ENCODE measurements at places on chromosomes 12 and 14. TPM values are rescaled to one million over a fixed set of nuclear protein-coding genes. Genes with fewer than 3 reads are reported as not detected.

Gene CACNA2D4
- total RNA-seq: 6.2 TPM

Gene STX2
- 19.4 TPM for total RNA-seq

Gene SERPINA10
- total RNA-seq: not detected

Gene LUM
- not detected for total RNA-seq

Gene ATF7
- total RNA-seq: 23.3 TPM

Gene RNASE2
- total RNA-seq: not detected

Gene PTCSC3
- total RNA-seq: not detected

Gene IFNG-AS1
- total RNA-seq: 0.57 TPM

Gene NGB
- not detected for total RNA-seq

Gene TAS2R31
- 1.0 TPM for total RNA-seq

Gene NELL2
- total RNA-seq: 48.3 TPM

Gene SDSL
- total RNA-seq: not detected

Gene NAA25
- total RNA-seq: 48.7 TPM

Gene SALL2
- 2.9 TPM for total RNA-seq

Gene TCL1B
- not detected for total RNA-seq

Gene PYGL
- total RNA-seq: 1.0 TPM

Gene FOXG1
- not detected for total RNA-seq

Gene ZBTB39
- 8.7 TPM for total RNA-seq

Gene OVCH1
- total RNA-seq: not detected

Gene ATP5F1B
- 953 TPM for total RNA-seq

All from activated CD8-positive, alpha-beta memory T cell treated with anti-CD3 and anti-CD28 coated beads for 36 hours (primary cell).